ENCODE measurements at places on chromosomes 6 and 20. TPM values are rescaled to one million over a fixed set of nuclear protein-coding genes. Genes with fewer than 3 reads are reported as not detected.

Gene PTK6
- polyA plus RNA-seq = 0.07 TPM

Gene WFDC13
- not detected for polyA plus RNA-seq

Gene GTSF1L
- not detected for polyA plus RNA-seq

Gene MUC21
- not detected for polyA plus RNA-seq

Gene ANKEF1
- polyA plus RNA-seq = 2.9 TPM

Gene DACT2
- polyA plus RNA-seq = not detected

Gene SNAP91
- 0.64 TPM for polyA plus RNA-seq

Gene BNIP5
- not detected for polyA plus RNA-seq

Gene HEY2
- polyA plus RNA-seq = not detected
